K562 (cell line): ENCODE measurements at places on chromosomes 7 and 10. TPM values are rescaled to one million over a fixed set of nuclear protein-coding genes. Genes with fewer than 3 reads are reported as not detected.

UTF1 gene
- 0.46 TPM in 1 of 2 replicates, not detected in the other for polyA plus RNA-seq

- DNase-seq = no peak
Observed at GRCh38 chr7:36736090-36736898, 12.0 kb upstream of the AOAH start.

DNA sequence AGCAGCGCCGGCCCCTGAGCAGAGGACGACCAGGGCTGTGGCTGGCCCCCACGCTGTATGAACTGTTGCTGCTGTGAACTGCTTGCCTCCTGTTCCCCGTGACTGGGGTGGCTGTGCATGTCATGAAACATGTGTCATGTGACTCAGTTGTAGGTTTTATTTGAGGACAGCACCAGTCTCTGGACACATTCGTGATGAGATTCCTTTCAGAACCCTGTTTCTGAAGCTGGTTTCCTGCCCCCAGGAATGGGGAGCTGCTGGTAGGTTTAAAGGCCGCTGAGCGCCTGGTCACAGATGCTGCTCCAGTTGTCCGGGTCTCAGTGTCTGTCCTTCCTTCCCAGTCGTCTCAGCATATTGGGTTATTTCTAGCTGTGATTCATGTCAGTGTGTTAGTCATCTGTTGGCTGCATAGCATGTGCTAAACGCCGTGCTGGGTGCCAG is 79.1 kb upstream of the PPIF start:
- DNase-seq = no peak

GRCh38 chr10:77756319-77757232 is 119.0 kb upstream of the KCNMA1 start:
- DNase-seq = peak; percentile 73

DNA sequence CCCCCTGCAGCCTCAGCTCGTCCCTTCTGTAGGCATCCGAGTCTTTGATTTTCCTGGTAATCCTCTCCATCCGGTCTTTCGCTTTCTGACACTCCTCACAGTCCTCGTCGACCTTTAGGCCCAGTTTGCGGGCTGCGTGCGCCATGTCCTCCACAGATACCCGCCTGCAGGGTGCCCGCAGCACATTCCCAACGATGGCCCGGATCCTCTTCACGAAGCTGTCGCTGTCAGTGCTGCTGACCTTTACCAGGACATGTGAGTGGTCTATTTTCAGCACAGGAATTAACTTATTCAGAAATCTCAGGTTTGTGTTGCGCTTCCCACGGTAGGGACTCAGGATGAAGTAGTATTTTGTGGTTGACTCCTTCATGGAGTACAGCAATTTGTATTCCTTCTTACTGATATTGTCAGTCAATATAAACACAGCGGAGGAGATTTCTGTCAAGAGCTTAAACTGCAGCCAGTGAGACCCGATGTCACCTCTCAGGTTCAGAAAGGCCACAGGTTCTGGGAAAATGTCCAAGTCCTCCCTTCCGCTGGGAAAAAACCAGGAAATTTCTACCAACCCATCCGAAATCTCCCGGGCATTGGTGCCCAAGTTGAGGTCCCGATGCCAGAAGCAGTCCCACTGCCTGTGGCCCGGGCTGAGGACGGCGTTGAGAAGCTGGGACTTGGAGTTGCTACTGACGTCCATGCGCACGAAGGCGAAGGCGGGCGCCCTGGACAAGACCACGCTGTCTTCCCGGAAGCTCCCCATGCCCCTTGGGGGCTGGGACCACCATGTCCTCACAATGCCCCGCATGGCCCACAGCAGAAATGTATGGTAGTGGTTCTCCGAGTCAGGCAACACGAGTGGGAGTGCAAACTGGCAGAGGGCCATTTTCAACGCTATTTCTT is 8.9 kb upstream of the MRPS24 start:
- no peak for DNase-seq

DNA sequence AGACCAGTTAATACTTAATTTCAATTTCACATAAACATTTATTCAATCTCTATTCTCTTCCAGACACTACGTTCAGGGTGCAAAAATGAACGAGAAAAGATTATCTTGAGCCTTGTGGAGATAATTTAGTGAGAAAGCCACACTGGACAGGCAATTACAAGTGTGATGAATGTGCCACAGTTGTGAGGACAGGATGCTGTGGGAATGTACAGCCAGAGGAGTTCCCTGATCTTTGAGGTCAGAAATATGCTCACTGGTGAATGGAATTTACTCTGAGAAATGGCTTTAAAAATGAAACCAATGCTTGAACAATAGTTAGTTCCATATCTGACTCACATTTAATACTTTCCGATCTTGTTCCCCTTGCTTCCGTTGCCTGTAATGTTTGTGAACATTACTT is 864.8 kb downstream of the GATA3 start:
- no peak for DNase-seq

DNA sequence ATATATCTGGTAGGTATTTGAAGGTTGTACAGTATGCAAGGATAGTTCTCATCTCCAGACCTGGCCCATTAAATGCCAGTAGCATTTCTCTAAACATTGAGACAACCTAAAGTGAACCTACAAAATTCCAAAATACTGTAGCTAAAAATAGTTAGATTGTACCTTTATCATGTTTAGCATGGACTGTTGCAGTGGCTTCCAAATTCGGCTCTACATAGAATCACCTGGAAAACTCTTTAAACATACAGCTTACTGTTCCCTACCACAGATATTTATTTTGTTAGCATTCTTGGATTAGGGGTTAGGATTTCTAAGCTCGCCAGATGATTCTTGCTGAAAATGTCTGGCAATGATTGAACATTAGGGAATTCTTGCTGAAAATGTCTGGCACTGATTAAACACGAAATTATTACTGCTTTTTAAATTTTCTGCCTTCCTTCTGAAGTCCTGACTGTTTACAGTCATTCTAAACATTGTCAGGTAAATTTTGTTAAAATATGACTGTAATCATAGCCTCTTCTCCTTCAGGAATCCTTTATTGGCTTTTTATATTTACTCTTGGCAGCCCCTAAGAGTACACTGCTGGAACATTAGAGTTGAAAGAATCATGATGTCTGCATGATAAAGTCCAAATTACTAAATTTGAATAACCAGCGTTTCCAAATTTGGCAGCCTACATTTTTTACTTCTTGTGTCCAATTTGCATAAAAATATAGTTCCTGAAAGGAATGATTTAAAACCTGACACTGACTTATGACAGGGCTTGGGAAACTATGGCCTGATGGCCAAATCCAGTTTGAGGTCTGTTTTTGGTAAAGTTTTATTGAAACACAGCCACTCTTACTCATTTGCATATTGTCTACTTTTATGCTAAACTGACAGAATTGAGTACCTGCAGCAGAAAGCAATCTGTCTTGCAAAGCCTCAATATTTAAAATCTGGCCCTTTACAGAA is 40.3 kb downstream of the SHOC2 start:
- no peak for DNase-seq

DNA sequence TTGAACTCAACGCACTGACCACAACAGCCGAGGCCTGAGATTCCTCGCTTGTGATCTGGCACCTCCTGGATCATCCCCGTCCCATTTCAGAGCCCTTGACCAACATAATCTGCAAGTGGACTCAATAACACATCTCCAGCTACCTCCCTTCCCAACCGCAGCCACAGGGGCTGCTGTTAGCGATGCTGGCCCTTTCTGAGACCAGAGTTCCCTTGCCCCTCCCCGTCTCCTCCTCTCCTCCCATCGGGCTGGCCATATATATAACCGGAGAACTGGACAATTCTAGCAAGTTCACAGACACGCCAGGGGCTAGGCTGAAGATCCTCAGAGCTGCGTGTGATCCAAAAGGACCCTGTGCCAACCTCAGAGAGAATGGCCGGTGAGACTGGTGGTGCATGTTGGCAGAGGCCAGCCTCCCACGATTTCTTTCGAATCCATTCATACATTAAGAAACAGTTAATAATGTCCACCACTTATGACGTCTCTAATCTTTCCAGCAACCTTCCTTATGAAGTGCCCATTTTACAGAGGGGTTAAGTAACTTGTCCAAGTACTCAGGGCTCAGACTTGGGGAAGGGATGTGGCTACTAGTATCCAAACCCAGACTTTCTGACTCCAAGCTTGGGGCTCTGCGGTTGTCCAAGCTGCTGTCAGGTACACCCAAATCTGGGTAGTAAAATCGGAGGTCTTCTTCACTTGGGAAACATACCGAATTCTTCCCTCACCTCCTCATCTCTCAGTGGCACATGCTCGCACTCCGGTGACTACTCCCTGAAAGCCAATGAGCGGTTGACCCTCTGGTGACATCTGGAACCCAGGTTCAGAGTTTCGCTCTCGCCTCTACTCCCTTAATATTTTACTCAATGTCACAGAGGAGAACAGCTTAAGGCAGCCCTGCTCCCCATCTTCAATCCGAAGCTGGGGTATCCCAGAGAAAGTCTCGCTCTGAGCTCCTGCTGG is 11.2 kb upstream of the FEZF1 start:
- DNase-seq = no peak
